ENCODE measurements at places on chromosomes 1 and 21. TPM values are rescaled to one million over a fixed set of nuclear protein-coding genes. Genes with fewer than 3 reads are reported as not detected.

KCNE2 gene
- 0.23 TPM for total RNA-seq

NTRK1 gene
- total RNA-seq, result 6.2 TPM

NPHP4 gene
- 14.5 TPM for total RNA-seq

VPS72 gene
- 68.5 TPM for total RNA-seq

CSMD2 gene
- 31.8 TPM for total RNA-seq
